Naive thymus-derived CD8-positive, alpha-beta T cell (primary cell): ENCODE measurements at places on chromosomes 5 and 9.

DNA sequence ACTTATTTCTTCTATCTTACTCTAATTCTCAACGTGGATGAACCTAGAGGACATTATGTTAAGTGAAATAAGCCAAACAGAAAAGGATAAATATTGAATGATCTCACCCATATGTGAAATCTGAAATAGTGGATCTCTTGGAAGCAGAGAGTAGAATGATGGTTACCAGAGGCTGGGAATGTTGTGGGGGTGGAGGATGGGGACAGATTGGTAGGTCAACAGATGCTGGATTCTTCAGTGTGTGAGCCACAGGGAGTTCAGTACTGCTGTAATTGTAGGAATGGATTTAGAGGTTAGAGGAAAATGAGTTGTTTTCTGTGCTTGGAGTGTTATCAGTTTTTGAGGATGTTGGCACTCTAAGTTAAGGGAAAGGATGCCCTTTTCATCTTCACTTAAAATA, 190.6 kb downstream of the FBXL7 start:
- DNase-seq = no peak

DNA sequence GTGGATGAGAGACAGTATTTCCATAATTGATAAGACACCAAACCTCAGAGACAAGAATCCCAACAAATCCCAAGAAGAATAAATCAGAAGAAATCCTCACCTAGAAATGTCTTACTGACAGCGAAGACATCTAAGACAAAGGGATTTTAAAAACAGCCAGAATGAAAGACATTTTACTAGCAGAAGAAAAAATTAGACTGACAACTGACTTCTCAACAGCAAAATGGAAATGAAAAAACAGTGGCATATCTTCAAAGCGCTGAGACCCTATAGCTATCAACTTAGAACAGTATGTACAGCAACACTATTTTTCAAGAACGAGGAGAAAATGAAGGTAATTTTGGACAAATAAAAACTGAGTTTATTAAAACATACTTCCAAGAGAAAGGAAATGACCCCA, 16.3 kb downstream of the TTLL11 start:
- no peak for DNase-seq

DNA sequence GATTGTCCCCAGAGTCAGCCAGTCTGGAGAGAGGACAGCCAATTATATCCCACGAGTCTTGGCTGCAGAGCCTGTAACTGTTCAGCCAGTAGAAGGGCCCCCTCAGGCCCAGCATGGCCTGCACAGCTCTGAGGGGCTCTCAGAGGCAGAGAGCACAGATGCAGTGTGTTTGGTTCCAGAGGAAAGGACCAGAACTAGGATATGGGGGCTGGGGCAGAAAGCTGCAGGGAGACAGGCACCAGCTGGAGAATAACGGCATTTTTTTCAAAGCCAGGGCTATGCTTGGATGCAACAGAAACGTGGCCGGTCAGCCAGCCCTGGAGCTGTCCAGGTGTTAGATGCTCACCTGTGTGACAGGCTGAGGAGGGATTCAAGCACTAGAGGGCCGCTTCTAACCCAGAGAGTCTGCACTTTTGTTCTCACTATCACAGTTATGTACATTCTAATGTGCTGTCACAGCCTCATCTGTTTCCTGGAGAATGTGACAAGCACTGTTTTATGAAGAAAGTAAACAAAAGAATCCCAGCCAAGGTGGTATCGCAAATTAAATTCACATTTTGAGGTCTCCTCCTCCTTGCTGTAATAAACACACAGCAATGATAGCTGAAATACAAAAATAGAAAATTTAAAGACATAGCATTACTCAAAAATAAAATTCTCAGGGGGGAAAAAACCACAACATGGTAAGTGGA, 96.5 kb downstream of the GABBR2 start:
- DNase-seq = no peak

- no peak for DNase-seq
Observed at GRCh38 chr9:110047955-110048402, 160.0 kb downstream of the C9orf152 start.

DNA sequence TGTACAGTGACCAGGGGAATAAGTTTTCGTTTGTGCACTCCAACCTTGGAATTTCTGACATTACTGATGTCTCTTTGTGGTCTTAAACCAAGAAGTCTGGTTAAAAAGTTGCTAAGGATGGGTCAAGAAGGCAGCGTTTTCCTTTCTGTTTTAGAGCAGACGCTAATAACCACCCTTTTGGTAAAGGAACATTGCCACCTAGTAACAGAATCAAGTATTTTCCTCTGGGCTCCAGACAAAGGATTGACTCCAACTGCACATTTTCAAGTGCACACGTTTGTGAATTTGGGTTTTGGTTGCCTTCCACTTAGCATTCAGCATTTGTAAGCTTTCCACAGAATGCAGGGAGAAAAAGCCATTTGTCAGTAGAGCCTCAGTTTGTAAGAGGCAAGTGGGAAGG, 22.2 kb upstream of the CEP78 start:
- DNase-seq = no peak

- no peak for DNase-seq
Observed at GRCh38 chr9:107739601-107740082, 250.1 kb upstream of the KLF4 start.

- DNase-seq = no peak
Observed at GRCh38 chr5:180791611-180792213, 10.9 kb downstream of the MGAT1 start.

DNA sequence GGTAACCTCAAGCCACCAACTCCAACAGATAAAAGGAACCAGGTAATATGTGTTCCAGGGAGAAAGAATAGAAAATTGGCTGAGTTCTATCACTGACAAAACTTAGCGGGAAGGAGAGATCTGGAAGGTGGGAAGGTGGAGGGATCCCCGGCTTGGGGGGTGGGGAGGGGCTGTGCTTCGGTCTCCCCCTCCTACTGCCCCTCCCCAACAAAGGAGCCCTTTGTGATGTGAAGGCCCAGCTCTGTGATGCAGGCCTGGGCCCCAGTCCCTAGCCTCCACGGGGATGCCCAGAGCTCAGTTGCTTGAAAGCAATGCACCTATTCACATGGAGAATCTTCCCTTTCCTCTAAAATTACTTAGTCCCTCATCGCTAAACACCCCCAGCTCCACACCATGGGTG, 4.4 kb upstream of the ZNF484 start:
- no peak for DNase-seq

GRCh38 chr5:162473041-162473714, 405.6 kb downstream of the GABRG2 start:
- no peak for DNase-seq

DNA sequence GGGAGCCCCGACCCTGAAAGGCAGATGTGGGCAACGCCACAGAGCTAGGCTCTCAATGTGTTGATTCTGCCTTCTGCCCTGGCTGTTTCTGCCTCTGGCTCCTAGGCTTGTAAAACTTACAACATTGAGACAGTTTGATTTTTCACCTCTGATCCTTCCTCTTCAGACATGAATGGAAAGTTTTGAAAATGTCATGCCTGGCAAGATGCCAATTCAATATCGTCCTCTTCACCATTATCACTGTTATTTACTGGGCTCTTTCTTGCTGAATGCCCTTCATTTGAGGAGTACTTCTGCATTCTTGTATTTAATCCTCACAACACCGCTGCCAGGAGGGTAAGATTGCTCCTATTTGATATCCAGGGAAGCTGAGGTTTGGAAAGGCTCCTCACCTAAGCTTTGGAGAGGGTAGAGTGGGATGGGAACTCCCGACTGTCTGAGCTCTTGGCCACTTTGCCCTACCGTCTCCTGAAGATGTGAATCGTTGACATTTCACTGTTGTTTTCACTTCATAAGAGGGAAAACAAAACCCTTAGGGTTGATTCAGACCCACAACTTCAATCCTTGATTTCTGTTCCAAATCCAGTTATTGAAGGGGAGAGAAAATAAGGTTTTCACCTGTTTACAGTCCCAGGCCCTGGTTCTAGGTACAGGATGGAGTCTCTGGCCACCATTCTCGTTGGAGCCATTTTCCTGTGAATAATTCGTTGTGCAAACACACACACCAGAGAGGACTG, 12.7 kb upstream of the FGF1 start:
- DNase-seq = no peak

DNA sequence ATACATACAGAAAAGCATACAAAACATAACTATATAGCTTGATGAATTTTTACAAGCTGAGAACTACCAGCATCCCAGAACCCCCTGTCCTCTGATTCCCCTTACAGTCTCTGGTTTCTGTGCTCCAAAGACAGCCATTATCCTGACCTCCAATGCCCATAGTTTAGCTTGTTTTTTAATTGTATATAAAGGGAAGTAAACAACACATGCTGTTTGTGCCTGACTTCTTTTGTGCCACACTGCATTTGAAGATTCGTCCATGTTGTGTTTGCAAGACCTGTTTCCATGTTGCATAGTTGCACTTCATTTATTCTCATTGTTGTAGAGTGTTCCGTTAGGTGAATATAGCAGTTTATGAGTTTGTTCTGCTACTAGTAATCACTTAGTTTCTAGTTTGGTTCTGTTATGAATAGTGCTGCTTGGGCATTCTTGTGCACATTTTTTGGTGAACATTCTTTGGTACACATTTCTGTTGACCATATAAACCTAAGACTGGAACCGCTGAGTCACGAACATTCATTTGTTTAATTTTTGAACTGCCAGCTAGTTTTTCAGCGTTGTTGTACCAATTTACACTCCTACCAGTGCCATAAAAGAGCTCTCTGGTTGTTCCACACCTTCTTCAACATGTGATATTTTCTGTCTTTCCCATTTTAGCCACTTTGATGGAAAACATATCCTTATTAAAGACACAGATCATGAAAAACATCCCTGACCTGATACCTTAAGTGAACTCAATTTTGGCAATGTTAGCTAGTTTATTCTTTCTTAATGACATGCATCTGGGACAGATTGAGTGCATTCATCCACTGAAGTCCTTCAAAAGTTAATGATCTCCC, 78.1 kb upstream of the ANXA1 start:
- no peak for DNase-seq

GRCh38 chr9:80251778-80252177, 680.0 kb downstream of the TLE4 start:
- DNase-seq = no peak

- no peak for DNase-seq
Observed at GRCh38 chr5:154218786-154219185, 28.3 kb downstream of the GALNT10 start.

GRCh38 chr5:31952067-31952466, 222.1 kb downstream of the GOLPH3 start:
- DNase-seq = no peak

- DNase-seq = no peak
Observed at GRCh38 chr9:88732128-88732527, 197.2 kb downstream of the NXNL2 start.

DNA sequence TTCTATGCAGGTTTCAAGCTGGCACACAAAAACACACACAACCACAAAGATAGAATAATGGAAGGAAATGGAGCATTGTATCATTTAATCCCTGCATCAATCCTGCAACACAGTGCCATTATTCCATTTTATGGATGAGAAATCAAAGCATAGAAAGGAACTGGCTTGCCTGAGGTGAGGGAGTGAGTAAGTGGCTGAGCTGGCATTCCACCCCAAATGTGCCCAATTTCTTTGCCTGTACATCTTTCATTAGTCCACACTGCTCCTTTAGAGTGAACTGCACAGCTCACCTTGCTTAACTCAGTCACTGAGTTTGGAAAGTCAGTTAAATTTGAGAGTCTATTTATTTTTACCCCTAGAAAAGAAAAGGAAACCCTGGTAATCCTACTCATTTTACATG, 28.9 kb downstream of the ZNF366 start:
- DNase-seq = no peak

DNA sequence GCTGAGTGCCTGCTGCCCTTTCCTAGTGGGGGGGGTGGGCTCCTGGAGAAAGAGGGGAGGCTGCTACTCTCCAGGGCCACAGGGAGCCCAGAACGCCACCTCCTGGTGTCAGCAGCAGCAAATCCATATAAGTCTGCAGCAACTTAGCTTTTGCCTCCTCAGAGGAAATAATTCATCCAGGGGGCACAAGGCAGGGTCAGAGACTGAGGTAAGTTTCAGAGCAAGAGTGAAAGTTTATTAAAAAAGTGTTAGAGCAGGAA, 4.0 kb upstream of the CLPTM1L start:
- no peak for DNase-seq

DNA sequence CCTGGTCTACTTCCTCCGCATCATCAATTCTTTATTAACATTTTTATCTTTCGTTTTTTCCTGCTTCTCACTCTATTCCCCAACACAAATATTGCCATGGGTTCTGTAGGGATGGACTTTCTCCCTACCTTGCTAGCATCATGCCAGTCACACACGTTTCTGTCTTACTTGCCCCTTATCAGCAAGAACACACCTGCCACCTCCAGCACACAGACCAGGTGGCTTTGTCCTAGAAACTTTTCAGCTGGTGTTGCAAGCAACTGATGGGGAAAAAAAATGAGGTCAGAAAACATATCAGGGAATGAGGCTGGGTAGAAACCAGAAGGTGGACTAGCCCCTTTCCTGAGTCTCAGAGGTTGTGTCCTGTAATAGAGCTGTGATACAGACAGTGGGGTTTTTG, 5.8 kb downstream of the SH3RF2 start:
- DNase-seq = no peak

- DNase-seq = no peak
Observed at GRCh38 chr5:168136340-168136739, 155.1 kb upstream of the WWC1 start.

GRCh38 chr5:5665225-5666075, 243.0 kb downstream of the ICE1 start:
- no peak for DNase-seq

DNA sequence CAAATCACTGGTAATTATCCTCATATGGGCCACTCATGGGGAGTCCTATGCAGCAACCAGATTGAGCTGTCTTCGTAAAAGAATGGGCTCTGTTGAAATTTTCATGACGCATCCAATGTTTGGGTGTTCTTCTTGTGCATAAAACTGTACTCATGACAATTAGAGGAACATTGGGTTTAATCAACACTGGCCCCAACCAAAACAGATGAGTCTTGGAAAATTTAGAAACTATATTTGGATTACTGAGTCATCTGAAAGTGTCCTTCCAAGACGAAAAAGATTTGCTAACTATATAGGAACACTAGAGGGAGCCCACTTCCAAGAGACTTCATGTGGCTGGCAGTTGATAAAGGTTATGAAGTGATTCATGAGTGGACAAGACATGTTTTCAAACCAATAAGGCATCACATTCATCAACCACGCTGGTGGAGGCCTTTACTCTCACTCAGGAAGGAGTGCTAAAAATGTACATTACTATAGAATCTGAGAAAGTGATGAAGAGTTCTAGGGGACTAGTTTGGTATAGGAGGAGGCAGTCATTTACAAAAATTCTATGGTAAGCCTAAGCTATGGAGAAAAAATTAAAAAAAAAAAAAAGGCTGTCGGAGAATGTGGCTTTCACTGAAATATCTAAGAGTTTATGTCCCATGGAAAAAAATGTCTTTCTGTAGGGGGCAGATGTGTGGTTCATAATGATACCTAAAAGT, 313.5 kb downstream of the PRDM9 start:
- no peak for DNase-seq

- DNase-seq = no peak
Observed at GRCh38 chr5:53472279-53472678, 8.2 kb upstream of the FST start.
